ENCODE measurements at places on chromosomes 13 and 19.

DNA sequence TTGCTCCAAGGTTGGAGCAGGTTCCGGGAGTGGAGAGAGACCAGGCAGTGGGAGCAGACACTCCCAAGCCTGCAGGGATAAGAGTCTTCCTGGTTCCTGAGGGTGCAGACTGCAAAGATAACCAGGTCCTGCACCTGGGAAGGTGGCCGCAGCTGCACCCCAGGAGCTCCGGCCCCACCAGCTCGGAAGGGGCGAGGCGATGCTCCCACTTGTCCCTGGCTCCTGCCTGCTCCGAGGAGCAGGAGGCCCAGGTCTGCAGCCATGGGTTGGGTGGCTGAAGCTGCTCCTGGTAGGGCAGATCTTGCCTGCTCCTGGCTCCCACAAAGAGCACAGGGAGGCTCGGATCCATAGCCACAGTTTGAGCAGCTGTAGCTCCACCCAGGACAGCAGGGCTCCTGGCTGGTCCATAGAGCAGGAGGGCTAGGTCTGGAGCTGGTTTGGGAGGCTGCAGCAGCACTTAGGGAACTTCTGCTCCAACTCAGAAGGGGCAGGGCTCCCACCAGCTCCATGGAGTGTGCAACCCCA, 251.6 kb upstream of the GPC6 start:
- DNase-seq = no peak

GRCh38 chr13:77876176-77876575, 42.5 kb downstream of the EDNRB start:
- no peak for DNase-seq

GRCh38 chr13:71587817-71588216, 279.2 kb downstream of the DACH1 start:
- peak; percentile 42 for DNase-seq

DNA sequence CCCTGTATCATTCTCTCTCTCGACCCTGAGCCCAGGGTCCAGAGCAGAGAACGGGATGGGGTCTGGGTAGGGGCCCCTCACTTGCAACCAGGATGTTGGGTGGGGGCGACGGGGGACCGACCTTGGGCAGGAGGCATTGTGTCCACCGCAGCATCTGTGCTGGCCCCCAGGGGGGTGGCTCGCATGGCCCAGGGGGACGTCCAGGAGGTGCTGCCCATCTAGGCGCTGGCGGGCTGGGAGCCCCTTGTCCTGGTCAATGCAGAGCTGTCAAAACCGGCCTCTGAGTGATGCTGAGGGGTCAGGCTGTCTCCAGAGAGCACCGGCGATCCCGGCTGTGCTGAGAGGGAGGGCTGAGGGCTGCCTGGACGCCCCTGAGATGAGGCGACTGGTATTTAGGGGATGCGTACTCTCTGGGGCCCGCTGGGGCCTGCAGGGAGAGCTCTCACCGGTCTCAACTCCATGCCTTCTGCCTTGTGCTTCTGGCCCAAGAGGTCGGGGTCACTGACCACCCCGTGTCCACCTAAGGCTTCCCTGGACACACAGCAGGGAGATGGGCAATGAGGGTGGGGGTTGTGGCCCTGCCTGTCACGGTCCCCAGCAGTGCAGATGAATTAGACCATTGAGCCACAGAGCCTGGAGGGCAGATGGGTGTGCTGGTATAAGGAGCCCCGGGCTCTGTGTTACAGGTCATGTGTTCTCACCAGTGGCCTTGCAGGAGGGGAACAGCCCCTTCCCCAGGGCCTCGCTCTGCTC, 8.6 kb downstream of the RPS9 start:
- no peak for DNase-seq

DNA sequence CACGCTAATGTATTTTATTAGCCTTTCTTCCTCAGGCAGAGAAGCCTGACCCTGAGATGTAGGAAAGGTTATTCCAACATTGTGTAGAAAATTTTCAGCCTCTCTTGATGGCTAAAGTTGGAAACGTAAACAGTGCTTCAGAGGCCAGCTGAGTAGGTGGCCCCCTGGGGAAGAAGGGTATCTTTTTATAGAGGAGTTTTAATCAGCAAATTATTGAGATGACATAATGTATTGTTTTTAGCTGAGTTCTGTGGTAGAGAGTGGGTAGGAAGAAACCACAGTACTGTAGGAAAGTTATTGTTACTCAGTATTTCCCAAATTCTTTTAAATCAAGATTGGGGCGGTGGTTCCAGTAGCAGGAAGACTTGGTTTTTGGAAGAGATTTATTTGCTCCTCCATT, 268.8 kb downstream of the DLEU7 start:
- no peak for DNase-seq

DNA sequence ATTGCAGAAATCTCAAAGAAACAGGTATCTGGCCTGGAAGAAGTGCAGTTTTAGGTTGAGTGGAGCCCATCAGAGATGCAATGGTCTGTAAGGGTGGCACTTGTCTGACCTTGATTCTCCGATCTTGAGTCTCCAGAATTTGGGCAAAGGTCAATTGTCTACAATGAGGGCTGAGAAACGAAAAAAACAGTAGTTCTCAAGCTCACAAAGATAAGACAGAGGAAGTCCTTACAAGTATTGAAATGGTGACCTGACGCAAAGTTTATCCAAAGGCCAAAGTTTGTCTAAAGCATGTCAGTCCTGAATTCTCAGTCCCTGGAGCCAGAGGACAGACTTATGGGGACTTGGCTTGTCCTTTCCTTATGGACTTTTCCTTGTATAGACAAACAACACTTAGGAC, 40.3 kb downstream of the CYSLTR2 start:
- no peak for DNase-seq

DNA sequence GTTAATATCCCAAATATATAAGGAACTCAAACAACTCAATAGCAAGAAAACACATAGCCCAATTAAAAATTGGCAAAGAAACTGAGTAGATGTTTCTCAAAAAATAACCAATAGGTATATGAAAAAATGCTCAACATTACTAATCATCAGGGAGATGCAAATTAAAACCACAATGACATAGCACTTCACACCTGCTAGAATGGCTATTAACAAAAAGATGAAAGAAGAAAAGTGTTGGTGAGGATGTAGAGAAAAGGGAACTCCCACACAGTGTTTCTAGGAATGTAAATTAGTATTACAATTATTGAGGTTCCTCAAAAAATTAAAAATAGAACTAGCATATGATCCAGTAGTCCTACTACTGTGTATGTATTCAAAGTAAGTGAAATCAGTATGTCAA, 1212.8 kb downstream of the DIAPH3 start:
- DNase-seq = no peak

- DNase-seq = no peak
Measured at GRCh38 chr19:50500060-50500752, 10.8 kb downstream of the JOSD2 start.

- no peak for DNase-seq
Measured at GRCh38 chr13:44140888-44141724, 232.5 kb upstream of the SERP2 start.

DNA sequence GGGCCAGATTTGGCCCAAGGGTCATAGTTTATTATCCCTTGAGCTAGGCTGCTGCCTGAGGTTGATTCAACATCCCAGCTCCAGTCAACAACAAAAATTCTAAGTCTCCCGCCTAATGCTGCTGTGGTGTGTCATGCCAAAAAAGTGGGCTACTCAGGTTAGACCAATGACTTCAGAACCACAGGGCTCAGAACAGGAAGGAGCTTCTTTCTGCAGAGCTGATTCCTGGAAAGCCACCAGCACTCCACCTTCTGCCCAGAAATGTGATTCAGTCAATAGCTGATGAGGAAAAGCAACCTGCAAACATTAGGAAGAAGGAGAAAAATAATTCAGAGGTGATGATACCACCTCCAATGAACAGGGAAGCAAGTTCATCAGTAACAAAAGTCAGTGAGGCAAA, 56.1 kb upstream of the SERPINE3 start:
- DNase-seq = no peak

DNA sequence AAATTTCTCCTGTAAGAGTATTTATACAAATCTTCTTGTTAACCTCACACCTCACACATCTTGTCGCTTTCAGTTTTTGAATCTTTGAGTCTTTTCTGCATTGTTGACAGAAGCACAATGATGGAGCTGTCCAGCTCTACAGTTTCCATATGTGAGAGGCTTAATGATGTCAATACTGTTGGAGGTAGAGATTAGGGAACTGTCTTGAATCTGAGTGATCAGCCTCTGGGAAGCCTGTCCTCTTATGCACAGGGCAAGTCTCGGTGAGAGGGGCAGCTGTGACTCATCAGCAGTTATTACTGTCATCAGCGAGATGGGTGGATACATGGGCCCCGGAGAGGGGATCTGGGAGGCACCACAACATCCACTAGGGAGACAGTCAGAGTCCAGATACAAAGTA, 4.6 kb upstream of the ITGBL1 start:
- no peak for DNase-seq

GRCh38 chr19:16069813-16070365, 6.4 kb upstream of the TPM4 start:
- DNase-seq = no peak

DNA sequence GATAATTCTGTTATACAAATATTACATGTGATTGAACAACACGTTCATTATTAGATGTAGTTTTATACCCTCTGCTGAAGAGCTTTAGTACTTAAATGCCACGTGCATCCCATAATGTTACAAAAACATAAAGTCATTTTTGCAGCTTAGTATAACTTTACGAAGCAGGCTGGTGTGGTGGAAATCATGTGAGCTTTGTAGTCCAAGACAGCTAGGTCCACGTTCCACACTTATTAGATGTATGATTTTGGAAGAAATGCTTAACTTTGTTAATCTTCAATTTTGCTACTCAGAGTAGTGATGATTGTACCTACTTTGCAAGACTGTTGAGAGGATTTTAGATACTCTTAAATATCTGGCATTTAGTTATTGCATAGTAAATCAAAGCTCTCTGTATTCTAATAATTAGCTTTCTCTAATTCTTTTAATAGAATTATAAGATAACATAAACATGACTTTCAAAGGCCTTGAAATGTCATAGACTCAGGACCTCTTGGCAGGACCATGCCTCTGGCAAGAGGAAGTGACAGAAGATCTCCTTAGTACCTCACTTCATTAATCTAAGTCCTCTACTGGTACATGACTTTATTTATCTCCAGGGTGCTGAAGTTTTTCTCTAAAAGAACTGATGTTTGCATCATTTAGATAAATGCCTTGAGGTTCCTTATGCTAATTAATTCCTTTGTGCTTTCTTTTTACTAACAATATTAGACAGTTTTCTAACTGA, 153.7 kb downstream of the PCDH20 start:
- peak; percentile 1 for DNase-seq

- no peak for DNase-seq
Measured at GRCh38 chr13:43573802-43574514, 212.8 kb downstream of the ENOX1 start.

DNA sequence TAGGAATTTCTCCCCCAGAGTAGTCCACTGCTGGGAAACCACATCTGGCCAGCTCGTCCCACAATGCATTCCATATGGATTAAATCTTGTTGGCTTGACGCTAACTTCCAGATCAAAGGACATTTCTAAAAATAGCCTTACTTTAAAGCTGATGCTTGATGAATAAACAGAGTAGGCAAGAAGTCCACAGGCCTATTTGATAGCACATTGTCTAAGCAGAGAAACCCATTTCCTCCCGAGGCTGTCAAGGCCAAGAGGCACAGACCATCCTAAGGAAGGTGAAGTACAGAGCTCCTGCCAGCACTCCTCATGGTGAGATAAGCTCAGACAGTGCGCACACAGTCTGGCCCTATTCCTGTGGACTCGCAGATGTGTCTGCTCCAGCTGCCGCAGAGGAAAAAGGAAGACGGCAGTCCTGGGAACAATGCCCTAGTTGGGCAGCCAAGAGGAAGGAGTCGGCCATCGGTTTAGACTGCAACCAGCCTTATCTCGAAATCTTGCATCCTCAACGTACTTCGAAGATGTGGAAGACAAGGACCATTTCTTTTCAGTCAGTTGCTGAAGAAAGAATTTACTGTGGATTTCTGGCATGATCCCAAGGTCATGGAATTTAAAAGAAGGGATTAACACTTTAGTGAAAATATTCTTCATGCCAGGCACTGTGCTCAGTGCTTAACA, 156.8 kb downstream of the RGCC start:
- peak; percentile 6 for DNase-seq

DNA sequence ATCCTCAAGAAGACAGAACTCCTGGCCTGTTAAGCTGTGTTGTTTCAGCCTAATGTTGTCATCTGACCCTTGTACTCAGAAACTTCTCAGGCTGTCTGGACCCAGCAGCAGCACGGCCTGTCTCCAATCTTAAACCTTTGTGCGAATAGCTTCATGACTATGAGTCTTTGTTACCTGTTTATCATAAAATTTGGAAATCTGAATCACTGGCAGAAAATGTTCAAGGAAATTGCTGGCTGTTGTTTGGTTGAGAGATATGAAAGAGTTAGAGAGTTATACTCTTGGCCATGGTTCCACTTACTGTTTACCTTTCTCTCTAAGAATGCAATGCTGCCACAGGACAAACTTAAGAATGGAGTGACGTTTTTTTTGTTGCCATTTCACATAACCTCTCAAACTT, 59.6 kb downstream of the EFNB2 start:
- no peak for DNase-seq

DNA sequence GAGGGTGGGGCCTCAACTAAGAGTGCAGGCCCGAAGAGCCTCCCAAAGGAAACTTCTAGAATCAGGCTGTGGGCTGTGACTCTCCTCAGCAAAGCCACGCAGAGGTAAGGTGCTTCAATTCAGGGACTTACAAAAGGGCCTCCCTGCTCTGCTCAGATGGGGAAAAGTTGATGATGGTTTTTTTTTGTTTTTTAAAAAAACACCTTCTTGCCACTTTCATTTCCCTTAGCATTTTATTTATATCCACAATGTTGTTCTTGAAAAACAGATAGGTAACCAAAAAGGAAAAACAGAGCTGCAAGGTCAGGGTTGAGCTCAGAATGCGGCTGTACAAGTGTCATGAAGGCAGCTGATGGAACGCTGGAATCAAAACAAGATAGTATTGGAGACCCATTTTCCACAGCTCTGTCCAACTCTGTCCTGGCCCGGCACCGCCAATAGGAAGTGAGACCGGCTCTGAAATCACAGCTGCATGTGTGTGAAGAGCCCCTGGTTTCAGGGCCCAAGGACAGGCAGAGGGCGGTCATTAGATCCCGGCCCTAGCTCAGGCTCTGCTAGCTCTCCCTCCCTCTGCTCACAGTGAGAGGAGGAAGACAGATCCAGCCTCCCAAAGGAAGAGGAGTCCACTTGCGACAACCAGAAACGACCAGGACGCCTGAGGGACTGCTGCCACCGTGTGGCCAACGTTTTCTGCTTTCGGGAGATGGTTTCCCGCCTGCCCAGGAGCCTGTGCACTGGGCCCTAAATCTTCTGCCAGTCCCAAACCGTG, 58.3 kb downstream of the KLF2 start:
- peak; percentile 84 for DNase-seq

- DNase-seq = no peak
Measured at GRCh38 chr13:23516190-23516589, 54.0 kb upstream of the TNFRSF19 start.

DNA sequence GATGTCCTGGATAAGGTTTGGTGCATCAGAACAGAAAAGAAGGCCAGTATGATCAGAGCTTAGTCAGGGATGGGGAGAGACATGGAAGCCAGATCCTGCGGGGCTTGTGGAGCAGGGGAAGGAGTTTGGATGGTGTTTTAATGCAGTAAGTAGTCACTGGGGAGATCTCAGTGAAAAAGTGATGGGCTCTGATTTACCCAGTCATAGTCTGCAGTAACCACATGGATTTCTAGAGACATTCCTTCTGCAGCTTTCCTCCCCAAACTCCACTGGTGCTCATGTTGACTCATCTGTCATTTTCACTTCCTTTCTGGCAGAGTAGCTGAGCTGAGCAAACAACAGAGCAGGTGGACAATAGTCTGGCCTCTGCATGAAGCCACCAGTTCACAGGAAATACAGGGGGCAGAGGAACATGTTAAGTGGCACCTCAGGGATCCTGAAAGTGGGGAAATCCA, 144.1 kb downstream of the DPF1 start:
- no peak for DNase-seq
